CD8-positive, alpha-beta memory T cell (primary cell): ENCODE measurements at places on chromosomes 3 and 15. TPM values are rescaled to one million over a fixed set of nuclear protein-coding genes. Genes with fewer than 3 reads are reported as not detected.

- DNase-seq: no peak
Measured at GRCh38 chr3:83633758-83634157, 1325.0 kb upstream of the CADM2 start.

The SENP5 gene
- 40.9 TPM for total RNA-seq

The GPR176 gene
- total RNA-seq: 0.20 TPM

GRCh38 chr3:180311242-180311641 is 274.5 kb upstream of the PEX5L start:
- DNase-seq: no peak

DNA sequence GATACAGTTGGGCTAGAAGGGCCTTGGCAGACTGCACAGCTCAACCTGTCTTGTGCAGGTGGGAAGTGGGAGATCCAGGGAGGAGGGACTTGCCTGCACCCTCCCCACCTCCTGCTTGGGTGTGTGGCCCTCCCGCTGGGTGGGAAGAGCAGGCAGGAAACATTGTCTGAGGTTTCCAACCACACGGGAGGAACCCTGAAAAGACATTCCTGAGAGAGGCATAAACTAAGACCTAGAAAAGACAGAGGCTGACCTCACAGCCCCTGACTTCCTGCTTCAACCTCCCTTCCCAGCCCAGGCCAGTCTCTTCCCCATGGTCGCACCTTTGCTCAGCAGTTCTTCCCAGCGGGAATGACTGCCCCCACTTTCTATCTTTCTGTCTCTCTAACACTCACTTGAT is 46.3 kb upstream of the INSYN1 start:
- DNase-seq: no peak
